ENCODE measurements at places on chromosomes 4 and X. TPM values are rescaled to one million over a fixed set of nuclear protein-coding genes. Genes with fewer than 3 reads are reported as not detected.

XK gene
- 5.7 TPM for total RNA-seq

MAGEE1 gene
- total RNA-seq, result 1.5 TPM

REELD1 gene
- 0.44 TPM for total RNA-seq

FREM3 gene
- total RNA-seq, result not detected

ZXDA gene
- 6.4 TPM for total RNA-seq

RIPPLY1 gene
- not detected for total RNA-seq

PPEF2 gene
- total RNA-seq, result not detected

S100P gene
- total RNA-seq, result 22.4 TPM

ASB9 gene
- 5.2 TPM for total RNA-seq

TMPRSS11F gene
- not detected for total RNA-seq

EDNRA gene
- total RNA-seq, result 14.4 TPM

IL1RAPL2 gene
- total RNA-seq, result not detected

TGIF2LX gene
- total RNA-seq, result not detected

PCDH7 gene
- total RNA-seq, result 4.2 TPM

TET2 gene
- 29.9 TPM for total RNA-seq

NPFFR2 gene
- not detected for total RNA-seq

HS6ST2 gene
- total RNA-seq, result 1.3 TPM

ESX1 gene
- not detected for total RNA-seq

SPANXN3 gene
- total RNA-seq, result not detected

PPP4R3C gene
- not detected for total RNA-seq

RRH gene
- not detected for total RNA-seq

CDKL2 gene
- 18.1 TPM for total RNA-seq

ARAP2 gene
- 35.6 TPM for total RNA-seq

DTHD1 gene
- total RNA-seq, result 5.9 TPM

UNC5C gene
- 2.6 TPM for total RNA-seq

ATP1B4 gene
- not detected for total RNA-seq

POU3F4 gene
- not detected for total RNA-seq

PLK4 gene
- 1.7 TPM for total RNA-seq

TEX13C gene
- total RNA-seq, result not detected

KLB gene
- 1.5 TPM for total RNA-seq

NXF2 gene
- not detected for total RNA-seq

MAGEA8 gene
- total RNA-seq, result not detected

ITGB1BP2 gene
- total RNA-seq, result 0.67 TPM

TMEM31 gene
- not detected for total RNA-seq

PDLIM3 gene
- 16.8 TPM for total RNA-seq

GYG2 gene
- 0.40 TPM for total RNA-seq

TNIP3 gene
- total RNA-seq, result 1.5 TPM

PCYT1B gene
- total RNA-seq, result 1.0 TPM

PAGE2B gene
- not detected for total RNA-seq

ARHGAP4 gene
- 33.4 TPM for total RNA-seq

Measured in upper lobe of left lung (tissue), 6 donors.